GM23248 (cell line): ENCODE measurements at places on chromosomes 5 and 9. TPM values are rescaled to one million over a fixed set of nuclear protein-coding genes. Genes with fewer than 3 reads are reported as not detected.

GRCh38 chr5:168463081-168463480 lies 23.2 kb upstream of the RARS1 start:
- DNase-seq: no peak
- no peaks in the 10 kb centered on the region for H3K4me1 ChIP-seq
- H3K4me3 ChIP-seq: no peak overlapping the region
- no peaks in the 10 kb centered on the region for H3K36me3 ChIP-seq

DNA sequence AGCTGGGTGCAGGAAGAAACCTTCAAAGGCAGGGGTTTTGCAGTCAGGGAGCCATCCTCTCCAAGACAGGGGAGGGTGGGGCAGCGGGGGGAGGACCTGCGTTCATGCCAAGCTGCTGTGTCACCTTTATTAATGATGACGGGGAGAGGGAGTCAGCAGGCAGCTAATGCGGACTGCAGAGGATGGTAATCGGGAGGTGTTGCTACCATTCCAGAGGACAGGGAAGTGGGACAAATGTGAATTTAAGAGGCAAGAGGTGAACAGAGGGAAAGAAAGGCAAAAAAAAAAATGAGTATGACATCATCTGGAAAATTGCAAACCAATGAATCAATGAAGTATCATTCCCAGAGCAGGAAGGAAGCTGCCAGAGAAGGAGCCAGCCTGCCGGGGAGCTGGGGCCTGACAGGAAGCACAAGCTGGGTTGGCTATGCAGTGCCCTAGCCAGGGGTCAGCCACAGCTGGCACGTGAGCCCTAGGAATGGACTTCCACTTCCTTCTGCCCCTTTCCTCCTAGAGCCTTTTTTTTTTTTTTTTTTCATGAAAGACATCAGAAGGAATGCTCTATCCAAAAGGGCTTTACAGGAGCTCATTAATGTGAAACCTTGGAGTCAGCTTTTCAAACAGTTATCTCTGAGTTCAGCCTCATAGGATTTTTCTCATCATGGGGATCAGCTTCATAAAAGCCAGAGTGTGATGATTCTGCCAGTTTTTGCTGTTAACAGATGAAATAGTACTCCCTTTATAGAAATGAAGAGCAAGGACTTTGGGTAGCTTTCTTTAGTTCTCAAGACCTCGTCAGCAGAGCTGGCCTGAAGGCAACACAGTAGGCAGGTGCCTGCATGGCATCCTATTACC lies 9.2 kb downstream of the INSYN2B start:
- peak overlapping the region; percentile 32 for H3K4me3 ChIP-seq
- peak; percentile 92 for DNase-seq
- H3K36me3 ChIP-seq: no peaks in the 10 kb centered on the region
- peak overlapping the region; percentile 91 for H3K27ac ChIP-seq
- H3K4me1 ChIP-seq: peaks cover 41% of the 10 kb centered on the region
- no peaks in the 10 kb centered on the region for H3K27me3 ChIP-seq

Gene CEP72
- 1.7 and 2.4 TPM in 2 replicates for polyA plus RNA-seq

DNA sequence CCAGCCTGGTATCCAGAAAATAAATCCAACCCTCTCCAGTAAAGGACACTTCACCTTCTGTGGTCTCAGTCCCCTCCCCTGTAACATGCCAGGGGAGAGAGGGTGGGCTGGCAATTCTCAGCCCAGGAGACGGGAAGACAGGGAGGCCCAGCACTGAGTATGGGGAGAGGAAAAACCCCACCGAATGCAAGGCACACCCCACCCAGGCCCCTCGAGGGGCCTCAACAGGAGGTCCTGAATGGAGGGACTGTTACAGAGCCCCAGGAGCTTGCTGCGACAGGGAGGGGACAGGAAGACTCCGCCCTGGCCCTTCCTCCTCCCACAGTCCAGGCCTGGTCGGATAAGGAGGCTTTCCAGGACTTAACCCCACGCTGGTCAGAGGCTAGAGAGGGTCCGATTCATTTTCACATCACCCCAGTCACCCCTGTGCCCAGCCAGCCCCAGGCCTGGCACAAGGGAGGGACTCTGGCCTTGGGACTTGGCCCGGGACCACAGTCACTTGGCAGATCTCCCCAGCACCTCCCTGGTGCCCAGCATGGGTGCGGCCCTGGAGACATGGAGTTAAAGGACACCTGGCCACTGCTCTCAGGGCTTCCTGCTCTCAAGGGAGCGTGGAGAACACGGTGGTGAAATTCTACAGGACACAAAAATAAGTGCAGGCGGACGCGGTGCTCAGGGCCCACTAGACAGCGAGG lies 44.9 kb upstream of the STXBP1 start:
- H3K27ac ChIP-seq: peak overlapping the region; percentile 74
- no peaks in the 10 kb centered on the region for H3K27me3 ChIP-seq
- peaks cover 24% of the 10 kb centered on the region for H3K36me3 ChIP-seq
- H3K4me1 ChIP-seq: peaks cover 51% of the 10 kb centered on the region
- peak; percentile 70 for DNase-seq

GRCh38 chr9:6417186-6417585 lies 4.2 kb downstream of the UHRF2 start:
- peak overlapping the region; percentile 35 for H3K4me3 ChIP-seq
- H3K4me1 ChIP-seq: peaks cover 20% of the 10 kb centered on the region

GRCh38 chr9:7045361-7045760 lies 287.6 kb downstream of the KDM4C start:
- no peak overlapping the region for H3K4me3 ChIP-seq
- H3K27ac ChIP-seq: no peak overlapping the region
- peaks cover 13% of the 10 kb centered on the region for H3K4me1 ChIP-seq
- DNase-seq: peak; percentile 49
- H3K27me3 ChIP-seq: no peaks in the 10 kb centered on the region

- DNase-seq: no peak
- no peak overlapping the region for H3K27ac ChIP-seq
- H3K36me3 ChIP-seq: peaks cover 12% of the 10 kb centered on the region; the same call in 1 of the 2 replicates
Measured at GRCh38 chr5:9104571-9105339, 441.1 kb downstream of the SEMA5A start.

- H3K36me3 ChIP-seq: no peaks in the 10 kb centered on the region
- peaks cover 28% of the 10 kb centered on the region for H3K4me1 ChIP-seq
- DNase-seq: no peak
- no peak overlapping the region for H3K4me3 ChIP-seq
Measured at GRCh38 chr9:77834898-77835488, 186.9 kb upstream of the GNA14 start.

Gene LARP1
- polyA plus RNA-seq: 30.2 and 33.8 TPM in 2 replicates

GRCh38 chr5:67363180-67363709 lies 166.6 kb upstream of the CD180 start:
- no peaks in the 10 kb centered on the region for H3K36me3 ChIP-seq
- DNase-seq: no peak
- H3K4me1 ChIP-seq: no peaks in the 10 kb centered on the region
- H3K27ac ChIP-seq: no peak overlapping the region

GRCh38 chr9:133238851-133239532 lies 29.9 kb upstream of the OBP2B start:
- peak; percentile 78 for DNase-seq
- H3K27me3 ChIP-seq: peaks cover 12% of the 10 kb centered on the region
- peak overlapping the region; percentile 62 for H3K4me3 ChIP-seq
- no peak overlapping the region for H3K27ac ChIP-seq

- no peak overlapping the region for H3K27ac ChIP-seq
- no peak for DNase-seq
- no peak overlapping the region for H3K4me3 ChIP-seq
- H3K36me3 ChIP-seq: no peaks in the 10 kb centered on the region
- H3K4me1 ChIP-seq: peaks cover 44% of the 10 kb centered on the region
- no peaks in the 10 kb centered on the region for H3K27me3 ChIP-seq
Measured at GRCh38 chr5:78523314-78524193, 125.0 kb downstream of the LHFPL2 start.

Gene TAF11L7
- polyA plus RNA-seq: not detected in 2 replicates

- H3K27me3 ChIP-seq: no peaks in the 10 kb centered on the region
- H3K27ac ChIP-seq: no peak overlapping the region
- no peaks in the 10 kb centered on the region for H3K4me1 ChIP-seq
- no peak for DNase-seq
Measured at GRCh38 chr5:57895766-57896165, 413.2 kb upstream of the ACTBL2 start.

DNA sequence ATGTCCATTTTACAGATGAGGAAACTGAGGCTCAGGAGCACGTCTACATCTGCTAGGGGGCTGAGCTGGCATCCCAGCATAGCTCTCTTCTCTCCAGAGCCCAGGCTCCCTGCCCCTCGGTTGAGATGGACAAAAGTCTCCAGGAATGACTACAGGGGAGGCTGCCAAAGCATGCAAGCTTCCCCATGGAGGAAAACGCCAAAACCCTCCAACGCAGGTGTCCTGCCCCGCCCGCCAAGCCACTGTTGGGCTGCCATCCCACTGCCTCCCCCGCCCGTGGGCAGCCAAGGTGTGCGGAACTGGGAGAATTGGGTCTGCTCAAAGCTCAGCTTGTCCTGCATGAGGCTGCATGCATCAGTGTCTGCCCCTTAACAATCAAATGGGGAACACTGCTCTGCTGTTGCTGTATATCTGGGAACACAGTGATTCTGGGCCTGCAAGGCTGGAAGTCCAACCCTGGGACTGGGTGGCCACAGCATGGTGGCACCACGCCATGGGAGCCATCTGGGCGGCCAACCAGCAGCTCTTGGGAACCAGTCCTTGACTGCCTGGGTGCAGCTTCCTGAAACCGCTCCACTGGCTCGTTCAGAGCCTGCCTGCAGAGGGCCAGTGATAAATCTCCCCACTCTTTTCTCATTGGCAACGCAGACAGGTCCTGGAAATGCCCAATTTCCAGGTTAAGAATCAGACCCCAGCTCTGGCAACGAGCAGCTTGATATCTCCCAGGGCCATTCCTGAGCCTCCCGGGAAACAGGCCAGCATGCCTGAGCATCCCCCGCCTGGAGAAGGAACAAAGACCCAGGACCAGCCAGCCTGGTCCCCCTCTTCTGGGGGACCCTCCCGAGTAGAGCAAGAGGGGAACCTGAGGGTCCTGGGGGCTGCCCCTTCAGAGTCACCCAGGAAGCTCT lies 3.5 kb downstream of the RALGDS start:
- no peak overlapping the region for H3K4me3 ChIP-seq
- H3K27me3 ChIP-seq: no peaks in the 10 kb centered on the region
- H3K27ac ChIP-seq: no peak overlapping the region
- peak; percentile 57 for DNase-seq
- H3K36me3 ChIP-seq: no peaks in the 10 kb centered on the region
- peaks cover 32% of the 10 kb centered on the region for H3K4me1 ChIP-seq

GRCh38 chr9:76231001-76231400 lies 163.2 kb downstream of the RFK start:
- H3K27ac ChIP-seq: no peak overlapping the region
- peaks cover 3% of the 10 kb centered on the region; the same call in 1 of the 2 replicates for H3K27me3 ChIP-seq
- H3K4me1 ChIP-seq: no peaks in the 10 kb centered on the region
- DNase-seq: peak; percentile 7
- H3K36me3 ChIP-seq: no peaks in the 10 kb centered on the region

- DNase-seq: peak; percentile 7
- no peak overlapping the region for H3K4me3 ChIP-seq
- no peaks in the 10 kb centered on the region for H3K36me3 ChIP-seq
- H3K27me3 ChIP-seq: no peaks in the 10 kb centered on the region
Measured at GRCh38 chr5:11482011-11482410, 422.2 kb downstream of the CTNND2 start.

DNA sequence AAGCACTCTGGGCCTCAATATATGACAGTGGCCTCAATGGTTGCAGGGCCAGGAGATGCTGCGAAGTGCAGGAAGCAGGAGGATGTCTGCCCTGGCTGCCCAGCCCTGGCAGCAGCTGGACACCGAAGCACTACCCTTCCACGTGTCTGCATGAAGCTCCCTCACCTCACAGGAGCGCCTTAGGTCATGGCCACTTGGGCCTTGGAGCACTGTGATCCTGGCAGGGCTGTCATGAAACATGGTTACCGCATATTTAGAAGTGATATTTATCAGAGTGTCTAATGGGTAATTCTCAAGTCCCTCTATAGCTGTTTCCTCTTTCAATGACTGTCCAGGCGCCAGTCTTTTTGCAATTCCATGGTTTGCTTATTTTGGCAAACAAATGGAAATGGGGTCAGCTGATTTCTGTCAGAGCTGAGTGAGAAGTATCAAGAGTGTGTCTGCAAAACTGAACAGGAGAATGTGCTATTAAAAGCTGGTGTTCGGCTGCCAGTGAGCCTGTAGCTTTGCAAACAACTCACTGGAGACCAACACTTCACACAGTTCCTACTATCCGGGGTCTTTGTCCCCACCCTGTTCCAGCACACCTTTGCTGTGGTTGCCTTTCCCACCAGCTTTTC lies 285.9 kb downstream of the KIF4B start:
- no peak overlapping the region for H3K27ac ChIP-seq
- no peak for DNase-seq
- no peak overlapping the region for H3K4me3 ChIP-seq
- no peaks in the 10 kb centered on the region for H3K4me1 ChIP-seq
- H3K36me3 ChIP-seq: no peaks in the 10 kb centered on the region
- H3K27me3 ChIP-seq: no peaks in the 10 kb centered on the region

DNA sequence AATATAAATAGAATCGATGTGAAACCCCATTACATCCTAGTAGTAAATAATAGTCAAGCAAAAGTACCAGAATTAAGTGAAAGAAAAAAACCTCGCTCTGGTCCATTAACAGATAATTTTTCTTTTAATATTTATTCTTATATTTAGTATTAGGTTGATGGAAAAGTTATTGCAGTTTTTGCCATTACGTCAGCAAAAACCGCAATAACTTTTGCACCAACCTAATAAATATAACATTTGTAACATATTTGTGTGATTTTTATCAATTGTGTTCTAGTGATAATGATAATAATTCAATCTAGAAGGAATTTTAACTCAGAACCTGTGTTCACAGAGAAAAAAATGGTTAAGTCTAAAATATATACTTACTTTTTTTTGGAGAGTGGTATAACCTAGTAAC lies 16.1 kb downstream of the RORB start:
- no peak overlapping the region for H3K27ac ChIP-seq
- no peak overlapping the region for H3K4me3 ChIP-seq
- no peaks in the 10 kb centered on the region for H3K27me3 ChIP-seq
- H3K4me1 ChIP-seq: no peaks in the 10 kb centered on the region

Gene WHRN
- 1.5 and 1.8 TPM in 2 replicates for polyA plus RNA-seq

DNA sequence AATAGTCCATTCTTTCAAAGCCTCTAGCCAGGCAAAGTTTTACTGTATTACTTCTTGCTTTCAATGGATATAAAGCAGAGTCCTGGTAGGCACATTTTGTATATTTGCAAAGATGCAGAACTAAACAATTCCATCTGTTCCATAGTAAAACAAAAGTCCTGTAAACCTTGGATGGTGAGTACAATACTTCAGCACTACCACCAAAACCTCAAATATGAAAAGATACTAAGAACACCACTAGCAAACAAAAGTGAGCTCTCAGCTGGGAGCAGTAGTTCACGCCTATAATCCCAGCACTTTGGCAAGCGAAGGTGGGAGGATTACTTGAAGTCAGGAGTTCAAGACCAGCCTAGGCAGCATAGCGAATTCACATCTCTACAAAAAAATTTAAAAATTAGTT lies 195.0 kb downstream of the MSX2 start:
- no peak overlapping the region for H3K4me3 ChIP-seq
- H3K27ac ChIP-seq: no peak overlapping the region
- H3K4me1 ChIP-seq: peaks cover 6% of the 10 kb centered on the region; the same call in 1 of the 2 replicates
- DNase-seq: no peak

Gene MARCHF3
- polyA plus RNA-seq: 5.5 and 5.8 TPM in 2 replicates

Gene TMEM252
- not detected in 2 replicates for polyA plus RNA-seq

DNA sequence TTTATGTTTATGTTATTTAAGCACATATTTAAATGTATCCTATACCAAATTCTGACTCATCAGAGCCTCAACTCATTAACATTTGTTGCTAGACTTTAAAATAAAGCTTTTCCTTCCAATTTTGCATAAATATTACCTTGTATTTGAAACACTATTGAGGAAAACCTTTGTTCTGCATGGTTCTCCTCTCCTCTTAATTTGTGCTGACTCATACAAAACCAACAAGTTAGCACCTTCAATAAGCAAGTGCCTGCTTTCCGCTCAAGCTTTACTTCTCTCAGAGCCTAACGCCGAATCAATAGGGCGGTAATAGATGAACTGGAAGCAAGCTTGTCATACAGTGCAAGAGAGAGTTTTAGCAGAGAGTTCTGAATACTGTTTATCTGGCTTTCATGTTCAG lies 7.9 kb downstream of the AMACR start:
- H3K4me3 ChIP-seq: no peak overlapping the region
- peaks cover 9% of the 10 kb centered on the region for H3K36me3 ChIP-seq
- no peak overlapping the region for H3K27ac ChIP-seq
- peaks cover 7% of the 10 kb centered on the region for H3K4me1 ChIP-seq
- DNase-seq: no peak
